ENCODE measurements at places on chromosomes 11 and 22. TPM values are rescaled to one million over a fixed set of nuclear protein-coding genes. Genes with fewer than 3 reads are reported as not detected.

Gene NXPE2
- not detected for total RNA-seq

Gene ZPR1
- total RNA-seq: 39.5 TPM

Gene RAG2
- 0.79 TPM for total RNA-seq

Gene OR8H1
- total RNA-seq: not detected

DNA sequence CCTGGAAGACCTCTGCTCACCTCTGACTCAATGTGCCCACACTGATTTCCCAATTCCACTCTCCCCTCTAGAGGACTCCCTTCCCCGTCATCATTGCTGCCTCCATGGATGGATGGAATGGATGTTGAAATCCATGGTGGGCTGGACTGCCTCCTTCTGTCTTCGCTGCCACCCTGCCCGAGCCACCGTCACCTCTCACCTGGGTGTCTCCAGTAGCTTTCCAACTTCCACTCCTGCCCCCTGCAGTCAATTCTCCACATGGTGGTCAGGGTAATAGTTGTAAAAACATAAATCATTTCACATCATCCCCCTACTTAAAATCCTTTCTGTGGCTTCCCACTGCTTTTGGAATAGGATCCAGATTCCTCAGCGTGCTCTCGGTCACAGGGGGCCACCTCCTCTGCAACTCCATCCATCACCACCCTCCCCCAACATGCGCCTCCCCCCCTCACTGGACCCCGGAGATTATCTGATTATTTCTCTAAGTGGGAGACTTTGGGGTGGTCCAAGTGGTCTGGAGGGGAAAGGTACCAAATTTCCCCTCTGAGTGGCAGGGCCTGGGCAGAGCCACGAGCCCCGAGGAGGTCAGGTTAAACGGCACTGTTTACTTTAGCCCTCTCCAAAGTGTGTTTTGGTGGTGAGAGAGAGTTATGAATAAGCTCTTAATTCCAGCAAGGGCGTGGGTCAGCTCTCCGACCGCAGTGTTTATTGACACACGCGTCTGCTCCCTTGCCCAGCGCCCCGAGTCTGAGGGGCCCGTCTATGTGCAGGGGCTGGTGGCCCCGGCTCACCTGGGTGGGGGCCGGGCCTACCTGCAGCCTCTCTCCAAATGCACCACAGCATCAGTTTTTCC is 313.7 kb downstream of the MN1 start:
- H3K36me3 ChIP-seq: no peaks in the 10 kb centered on the region
- H3K27ac ChIP-seq: no peak overlapping the region
- no peak overlapping the region for H3K4me3 ChIP-seq
- peaks cover 6% of the 10 kb centered on the region for H3K4me1 ChIP-seq
- H3K27me3 ChIP-seq: no peaks in the 10 kb centered on the region

DNA sequence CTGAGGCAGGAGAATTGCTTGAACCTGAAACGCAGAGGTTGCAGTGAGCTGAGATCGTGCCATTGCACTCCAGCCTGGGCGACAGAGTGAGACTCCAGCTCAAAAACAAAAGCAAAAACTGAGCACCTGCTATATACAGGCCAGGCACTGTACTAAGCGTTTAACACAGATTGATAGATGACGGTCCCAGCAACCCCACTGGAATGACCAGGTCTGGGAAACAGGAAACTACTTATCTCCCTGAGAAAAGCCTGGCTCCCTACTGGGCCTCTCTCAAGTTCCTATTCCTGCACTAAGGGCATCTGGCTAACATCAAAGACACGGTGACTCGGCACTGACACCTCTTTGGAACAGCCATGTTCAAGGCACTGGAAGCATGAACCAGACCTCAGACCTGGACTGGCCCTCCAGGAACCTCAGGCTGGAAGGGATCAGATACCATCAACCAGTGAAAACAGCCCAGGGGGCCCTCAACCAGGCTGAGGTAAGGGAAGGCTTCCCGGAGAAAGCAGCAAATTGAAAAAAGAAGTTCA is 16.6 kb downstream of the ARAP1 start:
- peak; percentile 20 for DNase-seq
- H3K27me3 ChIP-seq: no peaks in the 10 kb centered on the region
- peaks cover 68% of the 10 kb centered on the region for H3K4me1 ChIP-seq
- H3K27ac ChIP-seq: peak overlapping the region; percentile 89
